ENCODE measurements at places on chromosomes 5 and 9.

- no peak for DNase-seq
Observed at GRCh38 chr9:130775336-130775991, 59.6 kb upstream of the ABL1 start.

DNA sequence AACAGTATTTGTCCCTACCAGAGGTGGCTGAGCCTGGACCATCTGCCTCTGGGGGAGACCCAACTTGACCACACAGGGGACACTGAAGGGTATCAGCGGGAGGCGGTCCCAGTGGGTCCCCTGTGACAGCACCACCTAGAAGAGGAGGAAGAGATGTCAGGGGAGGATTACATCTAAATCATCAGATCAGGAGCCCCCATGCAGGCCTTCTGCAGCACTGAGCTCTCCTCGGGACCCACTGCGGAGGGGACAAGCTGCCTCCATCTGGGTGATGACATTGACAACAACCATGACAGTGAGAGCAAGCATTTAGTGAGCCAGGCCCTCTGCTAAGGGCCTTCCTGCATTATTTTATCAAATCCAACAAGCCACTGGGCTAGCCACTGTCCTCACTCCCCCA lies 12.3 kb downstream of the ORM2 start:
- no peak for DNase-seq

DNA sequence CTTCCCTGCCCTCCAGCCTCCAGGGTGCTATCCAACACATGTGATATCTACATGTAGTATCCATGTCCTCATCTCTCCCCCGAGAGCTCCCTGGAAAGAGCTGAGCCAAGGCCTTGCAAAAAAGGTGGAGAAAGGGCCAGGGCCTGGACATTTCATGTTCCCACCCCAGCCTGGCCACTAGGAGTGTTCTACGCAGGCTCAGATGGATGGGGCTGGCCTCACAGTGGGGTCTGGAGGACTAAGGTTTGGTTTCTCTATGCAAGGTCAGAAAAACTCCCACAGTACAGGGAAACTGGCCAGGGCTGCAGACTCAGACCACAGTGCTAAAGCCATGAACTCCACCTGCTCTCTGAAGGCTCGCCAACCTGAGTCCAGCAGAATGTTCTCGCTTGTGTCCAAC lies 1.5 kb upstream of the CSF2 start:
- no peak for DNase-seq

- DNase-seq: peak; percentile 94
Observed at GRCh38 chr9:121607434-121608167, 43.8 kb upstream of the DAB2IP start.

DNA sequence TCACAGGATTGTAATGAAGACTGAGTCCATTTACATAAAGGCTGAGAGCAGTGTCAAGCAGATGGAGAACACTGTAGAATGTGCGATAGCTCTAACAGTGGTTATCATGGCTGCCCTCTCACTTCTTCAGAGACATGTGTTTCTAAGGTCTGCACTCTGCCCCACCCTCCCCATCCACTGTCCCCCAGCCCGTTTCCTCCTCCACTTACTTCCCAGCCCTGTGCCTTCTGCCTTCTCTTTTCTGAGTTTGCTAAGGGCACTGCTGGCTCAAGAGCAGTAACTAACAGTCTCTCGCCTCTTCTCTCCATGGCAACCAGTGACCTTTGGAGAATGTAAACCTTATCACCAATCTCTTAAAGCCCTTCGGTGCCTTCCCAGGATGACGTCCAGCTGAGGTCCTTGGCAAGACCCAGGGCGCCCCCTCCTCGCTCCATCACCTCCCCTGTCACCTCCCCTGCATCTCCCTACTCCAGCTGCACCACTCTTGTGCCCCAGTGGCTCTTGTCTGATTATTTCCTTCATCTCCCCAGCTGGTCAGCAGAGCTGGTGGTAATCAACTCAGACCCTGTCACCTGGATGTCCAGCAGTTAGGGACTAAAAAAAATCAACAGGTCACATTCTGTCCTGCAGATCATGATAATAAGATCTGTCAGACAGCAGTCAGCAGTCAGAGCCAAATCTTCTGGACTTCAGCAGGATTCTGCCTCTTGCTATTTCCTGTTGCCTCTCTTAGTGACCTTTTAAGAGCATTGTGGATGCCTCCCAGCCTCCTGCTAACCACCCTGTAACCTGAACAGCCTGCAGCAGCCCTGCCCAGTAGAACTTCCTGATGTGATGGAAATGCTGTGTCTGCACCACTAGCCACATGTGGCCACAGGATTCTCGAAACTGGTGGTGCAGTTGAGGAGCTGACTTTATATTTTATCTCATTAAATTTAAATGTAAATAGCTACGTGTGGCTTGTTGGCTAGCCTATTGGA lies 9.0 kb downstream of the FXN start:
- no peak for DNase-seq

DNA sequence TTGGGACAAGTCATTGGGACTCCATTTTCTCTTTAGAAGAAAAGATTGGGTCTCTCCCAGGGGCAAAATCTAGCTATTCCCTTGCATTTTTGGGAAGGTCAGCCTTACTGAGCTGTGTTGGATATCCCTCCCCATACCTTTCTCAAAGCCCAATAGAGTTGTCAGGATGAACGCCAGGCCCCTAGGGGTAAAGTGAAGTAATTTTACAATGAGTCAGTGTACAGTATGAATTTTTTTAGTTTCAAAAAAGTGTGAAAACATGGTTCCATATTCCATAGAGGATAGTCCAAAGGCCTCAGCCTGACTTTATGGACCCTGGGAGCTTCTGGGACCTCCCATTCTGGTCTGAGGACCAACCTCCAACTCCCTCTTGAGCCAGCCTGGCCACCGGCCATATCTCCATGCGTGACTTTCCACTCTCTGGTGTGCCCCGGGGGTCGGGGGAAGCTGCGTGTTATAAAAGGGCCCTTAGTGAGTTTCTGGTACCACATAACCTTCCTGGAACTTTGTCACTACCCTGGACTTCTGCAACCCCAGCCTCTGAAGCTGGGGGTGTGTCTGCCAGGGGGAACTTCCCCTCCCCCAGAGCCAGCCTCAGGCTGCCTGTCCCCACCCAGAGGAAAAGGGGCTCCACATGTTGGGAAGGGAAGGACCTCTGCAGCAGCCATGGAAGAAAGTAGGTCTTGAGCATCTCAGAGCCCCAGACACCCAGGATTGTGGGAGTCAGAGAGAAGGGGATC lies 52.4 kb upstream of the SYNPO start:
- no peak for DNase-seq

- no peak for DNase-seq
Observed at GRCh38 chr5:35804841-35805240, 51.9 kb upstream of the IL7R start.

DNA sequence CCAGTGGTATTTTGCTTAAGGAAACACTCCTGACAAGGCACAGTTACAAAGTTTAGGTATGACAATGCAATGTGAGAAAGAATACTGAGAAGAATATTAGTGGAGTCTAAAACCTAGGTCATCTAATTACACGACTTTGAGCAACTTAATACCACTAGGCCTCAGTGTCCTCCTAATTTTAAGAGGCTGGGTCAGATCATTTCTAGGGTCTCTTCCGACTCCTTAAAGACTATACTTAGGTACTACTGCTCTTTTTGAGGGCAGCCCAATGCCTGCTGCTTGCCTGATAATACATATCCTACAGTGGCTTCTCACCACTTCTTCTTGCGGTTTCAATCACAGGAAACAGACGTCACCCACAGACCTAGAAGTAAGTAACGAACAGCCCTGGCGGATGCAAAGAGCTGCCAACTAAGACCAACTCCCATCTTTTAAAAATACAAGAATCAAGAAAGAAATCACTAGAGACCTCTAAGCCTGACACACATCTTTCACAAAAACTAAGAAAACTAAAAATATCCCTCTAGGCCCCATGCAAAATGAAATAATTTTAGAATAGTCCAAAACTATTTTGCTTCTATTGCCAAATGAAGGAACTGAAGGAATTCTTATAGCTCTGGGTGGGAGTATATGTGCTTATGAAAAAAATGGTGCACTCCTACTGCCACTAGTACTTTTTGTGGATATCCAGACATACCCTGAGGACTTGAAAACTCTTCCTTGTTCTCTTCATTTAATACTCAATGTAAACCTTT lies 13.1 kb downstream of the DIAPH1 start:
- DNase-seq: no peak

DNA sequence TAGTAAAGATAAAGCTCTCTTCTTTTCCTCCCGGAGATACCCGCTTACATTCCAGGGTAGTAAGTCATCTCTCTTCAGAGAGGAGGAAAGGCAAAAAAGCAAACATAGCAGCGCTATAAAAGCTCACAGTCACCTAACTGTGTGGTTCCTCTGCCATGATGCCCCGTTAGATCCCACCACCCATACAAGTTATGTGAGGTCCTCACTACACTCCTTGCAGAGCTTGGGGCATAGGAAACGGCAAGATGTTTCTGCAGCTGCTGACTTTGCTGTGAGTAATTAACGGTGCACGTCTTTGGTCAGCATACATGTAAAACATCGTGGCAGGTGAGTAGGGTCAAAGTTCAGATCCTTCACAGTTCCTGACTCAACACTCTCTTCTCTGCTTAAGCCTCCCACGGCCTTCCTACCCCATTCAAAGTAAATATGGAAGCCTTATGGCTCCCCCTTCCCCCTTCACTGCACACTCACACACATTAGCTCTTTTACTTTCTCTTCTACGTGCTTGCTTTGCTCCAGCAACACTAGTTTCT lies 218.9 kb downstream of the DIRAS2 start:
- DNase-seq: no peak

DNA sequence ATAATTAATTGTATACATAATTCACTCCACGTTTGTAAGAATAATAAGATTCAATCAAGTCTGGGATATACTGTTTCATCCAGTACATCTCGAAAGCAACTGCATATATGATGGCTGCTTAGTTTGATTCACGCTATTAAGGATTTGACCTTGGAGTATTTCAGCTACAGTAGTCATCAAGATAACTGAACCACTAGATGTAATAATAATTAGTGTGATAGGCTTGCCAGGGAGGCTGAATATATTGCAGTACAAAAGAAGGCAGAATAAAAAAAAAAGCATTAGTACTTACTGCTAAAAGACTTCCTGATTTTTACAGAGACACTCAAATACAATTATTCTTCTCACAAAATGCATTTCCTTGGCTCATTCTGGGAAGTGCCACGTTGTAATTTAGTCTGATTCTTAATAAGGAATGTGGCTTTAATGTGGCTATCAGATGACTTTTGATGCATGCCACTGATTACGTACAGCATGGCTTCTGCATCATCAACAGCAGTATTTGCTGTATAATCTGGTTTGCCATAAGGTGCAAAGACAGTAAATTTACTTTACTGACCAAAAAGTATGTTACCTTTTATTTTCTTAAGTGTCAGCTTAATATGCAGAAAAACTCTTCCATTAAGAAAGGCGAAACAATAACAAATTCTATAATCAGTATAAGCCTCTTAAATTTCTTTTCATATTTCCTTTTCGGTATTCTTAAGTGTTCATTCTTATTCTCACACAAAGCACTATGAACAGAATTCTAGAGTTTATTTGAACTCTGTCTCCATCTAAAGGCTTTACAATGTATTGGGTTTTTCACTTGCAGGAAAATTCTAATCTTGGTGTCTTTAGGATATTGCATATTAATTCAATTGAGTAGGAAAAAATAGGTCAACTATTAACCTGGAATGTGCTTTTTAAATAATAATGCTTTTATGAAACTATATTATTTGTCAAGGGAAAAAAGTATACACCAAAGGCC lies 166.4 kb downstream of the SLF1 start:
- no peak for DNase-seq

DNA sequence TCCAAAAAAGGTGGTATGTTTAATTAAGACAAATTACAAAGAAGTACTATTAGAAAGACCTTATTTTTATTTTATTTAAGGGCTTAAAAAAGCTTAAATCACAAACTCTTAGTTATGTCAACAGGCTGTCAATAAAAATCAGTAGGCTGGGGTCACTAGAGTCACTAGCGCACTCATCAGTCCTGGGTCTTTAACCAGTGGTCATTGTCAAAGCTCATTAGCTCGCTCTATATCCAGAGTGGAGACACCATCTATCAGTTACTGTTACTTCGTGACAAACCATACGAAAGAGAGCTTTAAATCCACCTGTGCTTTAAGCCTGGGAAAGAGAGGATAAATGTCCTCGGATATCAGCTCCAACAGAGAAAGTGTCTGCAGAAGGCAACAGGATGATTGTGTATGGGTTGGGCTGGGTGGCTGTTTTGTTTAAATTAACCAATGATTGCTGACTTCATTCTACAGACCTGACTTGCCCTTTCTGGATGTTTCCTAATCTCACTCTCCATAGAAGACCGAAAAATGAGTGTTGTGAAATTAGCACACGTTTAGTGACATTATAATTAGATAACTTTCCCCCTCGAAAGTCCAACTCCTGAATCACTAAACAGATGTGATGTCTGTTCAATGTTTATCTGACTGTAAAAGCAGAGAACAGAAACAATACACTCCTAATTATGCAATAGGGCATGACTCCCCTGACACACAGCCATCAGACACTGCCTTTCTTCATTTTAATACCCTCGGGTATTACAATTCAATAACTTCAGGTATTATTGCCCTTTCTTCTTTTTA lies 123.6 kb upstream of the TNPO1 start:
- DNase-seq: no peak

DNA sequence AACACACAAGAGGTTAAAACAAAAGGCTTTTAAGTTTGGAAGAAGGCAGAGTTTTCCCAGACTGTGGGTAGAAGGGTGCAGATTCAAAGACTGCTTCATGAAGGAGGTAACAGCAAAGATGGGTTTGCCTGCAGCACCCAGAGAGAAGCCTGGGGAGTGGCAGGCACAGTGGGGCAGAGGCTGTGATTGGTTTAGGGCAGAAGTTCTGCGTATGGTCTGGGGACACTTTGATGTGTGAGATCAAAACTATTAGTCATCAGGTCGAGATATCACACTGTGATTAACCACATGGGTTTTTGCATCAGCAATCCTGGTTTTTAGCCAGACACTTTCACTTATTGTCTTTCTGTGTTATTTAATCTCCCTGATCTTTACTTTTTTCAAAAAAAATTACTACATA lies 188.8 kb upstream of the GLRA1 start:
- DNase-seq: no peak

DNA sequence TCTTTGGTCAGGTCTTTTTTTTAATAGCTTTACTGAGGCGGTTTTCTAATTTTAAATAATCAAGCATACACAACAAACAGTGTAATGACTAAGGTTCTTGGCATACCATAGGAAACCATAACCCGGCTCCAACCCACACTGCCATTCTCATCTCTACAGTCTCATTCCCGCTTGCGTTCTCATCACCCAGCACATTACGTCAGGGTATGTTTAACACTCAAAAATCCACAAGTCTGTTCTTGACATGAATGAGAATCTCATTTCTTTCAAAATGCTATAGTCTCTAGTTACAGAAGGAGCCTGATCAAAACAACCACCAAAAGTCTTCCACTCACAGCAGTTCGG lies 505 bp downstream of the C5orf34 start:
- no peak for DNase-seq

- no peak for DNase-seq
Observed at GRCh38 chr9:33129251-33129885, 37.8 kb downstream of the B4GALT1 start.
